ENCODE measurements at places on chromosomes 7 and 10.

DNA sequence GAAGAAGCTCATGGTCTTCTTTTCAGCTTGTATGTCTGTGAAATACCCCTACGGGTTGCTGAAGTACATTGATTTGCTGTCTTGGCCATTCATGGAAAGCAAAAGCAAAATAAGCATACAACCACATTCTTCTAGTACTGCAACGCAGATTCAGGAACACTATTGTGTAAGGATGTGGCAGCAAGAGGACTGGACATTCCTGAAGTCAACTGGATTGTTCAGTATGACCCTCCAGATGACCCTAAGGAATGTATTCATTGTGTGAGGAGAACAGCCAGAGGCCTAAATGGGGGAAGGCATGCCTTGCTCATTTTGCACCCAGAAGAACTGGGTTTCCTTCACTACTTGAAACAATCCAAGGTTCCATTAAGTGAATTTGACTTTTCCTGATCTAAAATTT is 133.4 kb upstream of the ANKRD1 start:
- DNase-seq, result peak; percentile 52

GRCh38 chr7:147492606-147493005 is 1098.0 kb upstream of the C7orf33 start:
- no peak for DNase-seq

GRCh38 chr10:96830511-96831199 is 1.4 kb upstream of the LCOR start:
- DNase-seq, result peak; percentile 92

GRCh38 chr7:132915647-132916046 is 166.2 kb downstream of the CHCHD3 start:
- no peak for DNase-seq

DNA sequence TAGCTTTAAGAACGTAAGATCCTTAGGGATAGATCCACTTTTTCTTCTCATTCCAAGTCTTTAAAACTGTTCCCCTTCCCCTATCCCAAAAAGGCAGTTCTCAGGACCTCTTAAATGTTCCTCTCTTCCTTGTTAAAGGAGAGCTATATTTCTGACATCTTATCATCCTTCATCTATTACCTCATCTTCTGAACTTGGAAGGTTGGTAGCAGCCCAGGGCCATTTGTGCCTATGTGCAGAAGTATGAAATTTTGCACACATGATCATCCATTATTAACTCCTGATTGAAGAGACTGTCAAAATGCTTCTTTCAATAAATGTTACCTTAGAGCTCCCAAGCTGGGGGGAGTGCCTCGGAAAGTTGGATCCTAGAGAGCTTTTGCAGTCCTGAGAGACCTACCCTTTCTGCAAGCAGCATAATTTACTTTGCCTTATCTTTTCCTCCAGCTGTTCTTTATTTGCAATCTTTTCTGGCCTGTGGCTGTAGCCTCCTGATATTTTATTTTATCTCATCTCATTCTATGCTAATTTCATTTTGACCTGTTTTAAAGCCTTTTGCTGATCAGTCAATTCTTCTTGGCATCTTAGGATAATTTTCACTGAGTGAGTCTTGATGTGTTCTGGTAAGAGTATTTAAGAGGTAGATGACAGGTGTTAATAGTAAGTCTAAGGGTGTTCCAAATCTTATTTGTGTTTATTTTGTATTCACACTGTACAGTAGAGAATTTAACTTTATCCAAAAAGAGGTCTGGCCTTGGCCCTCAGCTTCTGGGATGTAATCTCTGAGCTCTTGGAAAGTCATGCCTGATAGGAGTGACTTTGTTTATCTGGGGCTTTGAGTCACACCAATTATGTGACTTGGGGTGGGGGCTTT is 135.0 kb upstream of the PDLIM1 start:
- no peak for DNase-seq

DNA sequence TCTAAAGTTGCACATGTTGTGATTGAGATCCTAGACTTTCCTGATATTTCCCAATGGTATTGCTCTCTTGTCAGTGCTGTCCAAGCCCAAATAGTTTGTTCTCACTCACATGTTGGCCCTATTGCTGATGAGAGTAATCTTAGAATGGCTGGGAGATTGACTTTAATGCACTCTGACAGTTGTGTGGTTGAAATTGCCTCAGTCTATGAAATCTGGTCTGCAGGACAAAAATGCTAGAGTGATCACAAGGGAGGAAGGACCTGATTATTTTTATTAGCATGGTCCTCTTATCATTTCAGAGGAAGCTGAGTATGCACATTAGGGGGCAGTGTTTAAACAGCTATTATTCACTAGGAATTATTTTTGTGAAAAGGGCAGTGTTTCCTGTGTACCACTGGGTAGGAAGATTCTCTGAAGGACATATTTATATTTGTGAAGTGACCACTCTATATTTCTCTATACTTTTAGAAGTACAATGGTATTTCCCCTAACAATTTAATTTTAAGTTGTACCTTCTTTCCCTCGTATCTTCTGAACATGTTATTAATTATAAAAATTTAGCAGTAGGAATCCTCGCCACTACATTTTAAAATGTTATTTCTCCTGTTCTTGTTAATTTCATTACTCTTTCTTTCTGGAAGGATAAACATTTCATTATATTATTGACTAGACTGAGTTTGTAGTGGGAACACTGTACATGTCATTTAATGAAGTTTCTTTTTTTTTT is 64.4 kb downstream of the SUGCT start:
- DNase-seq, result no peak

DNA sequence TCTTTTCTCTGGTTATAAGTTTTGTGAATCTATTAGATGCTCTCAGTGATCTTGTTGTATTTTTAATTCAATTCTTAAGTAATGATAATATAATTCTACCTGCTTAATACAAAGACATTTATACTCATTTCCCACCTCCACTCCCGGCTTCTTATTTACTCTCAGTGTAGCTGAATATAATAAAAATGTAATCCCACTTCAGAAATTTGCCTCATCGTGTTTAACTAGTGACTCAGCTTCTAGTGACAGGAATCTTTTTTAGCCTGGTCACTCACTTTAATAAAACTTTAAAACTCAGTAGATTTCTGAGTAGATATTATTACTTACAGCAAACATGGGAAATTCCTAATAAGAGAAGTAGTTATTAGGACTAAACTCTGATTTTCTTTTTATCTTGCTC is 1506.2 kb upstream of the LRRTM3 start:
- no peak for DNase-seq

- no peak for DNase-seq
Observed at GRCh38 chr7:129828989-129829736, 123.6 kb downstream of the UBE2H start.

GRCh38 chr7:81949306-81949705 is 179.5 kb upstream of the HGF start:
- no peak for DNase-seq

DNA sequence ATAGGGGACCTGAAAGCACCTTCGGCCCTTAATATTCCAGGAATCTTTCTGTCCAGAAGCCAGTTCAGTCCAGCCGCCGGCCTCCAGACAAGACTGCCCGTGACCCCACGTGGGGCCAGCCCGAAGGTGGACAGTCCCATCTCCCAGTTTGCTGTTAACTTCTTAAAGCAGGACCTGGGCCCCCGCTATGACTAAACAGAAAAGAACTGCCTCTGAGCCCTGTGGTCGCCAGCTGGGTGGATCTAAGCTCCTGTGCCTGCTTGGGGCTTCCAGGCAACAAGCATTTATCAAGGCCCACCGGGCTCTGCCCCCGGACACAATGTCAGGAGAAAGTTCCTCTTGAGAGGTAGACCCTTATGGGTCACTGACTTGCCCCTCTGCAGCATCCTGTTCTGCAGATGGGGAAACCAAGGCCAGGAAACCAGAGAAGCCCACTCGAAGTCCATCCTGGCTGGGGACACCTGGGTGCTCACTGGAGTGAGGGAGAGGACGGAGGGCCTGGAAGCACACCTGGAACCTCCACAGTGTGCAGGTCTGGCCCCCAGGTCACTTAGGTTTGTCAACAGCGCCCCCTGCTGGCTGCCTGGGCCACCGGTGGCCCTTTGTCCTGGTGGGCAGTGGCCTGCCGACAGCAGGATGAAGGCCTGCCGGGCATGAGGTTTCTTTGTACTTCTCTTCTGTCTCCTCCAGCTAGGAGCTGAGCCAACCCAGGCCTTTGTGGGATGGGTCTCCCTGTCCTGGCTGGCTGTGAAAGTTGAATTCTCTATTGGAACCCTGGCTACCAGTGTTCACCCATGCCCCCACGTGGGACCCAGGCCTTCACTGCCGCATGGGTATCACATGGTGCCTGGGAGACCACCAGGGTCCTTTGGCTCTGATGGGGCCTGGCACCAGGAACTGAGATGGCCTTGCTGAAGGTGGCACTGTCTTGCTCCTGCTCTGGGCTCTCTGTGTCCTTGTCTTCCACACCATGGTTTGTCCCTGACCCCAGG is 128.0 kb downstream of the ZMIZ1 start:
- peak; percentile 82 for DNase-seq

DNA sequence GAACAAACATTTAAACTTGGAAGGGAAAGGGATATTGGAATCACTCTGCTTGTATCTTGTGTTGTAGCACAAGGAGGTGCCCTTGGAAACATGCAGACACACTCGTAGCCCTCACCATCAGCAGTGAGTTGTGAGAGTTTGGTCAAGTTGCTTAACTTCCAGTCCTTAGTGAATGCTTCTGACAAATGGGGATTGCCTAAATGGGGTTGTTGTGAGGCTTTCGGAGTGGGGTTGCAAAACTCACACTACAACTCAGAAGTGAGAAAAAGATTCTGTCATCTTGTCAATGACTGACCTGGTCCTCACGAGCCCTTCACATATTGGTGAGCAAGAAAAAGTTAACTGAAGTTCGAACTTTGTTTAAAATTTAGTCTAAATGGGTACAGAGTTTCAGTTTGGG is 29.0 kb upstream of the GSDME start:
- DNase-seq, result no peak

- DNase-seq, result no peak
Observed at GRCh38 chr7:32511791-32512190, 16.5 kb downstream of the AVL9 start.

GRCh38 chr10:97816609-97817008 is 33.0 kb upstream of the GOLGA7B start:
- no peak for DNase-seq

GRCh38 chr10:5419466-5420094 is 7.2 kb downstream of the NET1 start:
- DNase-seq, result no peak

GRCh38 chr10:6247041-6247712 is 44.4 kb downstream of the PFKFB3 start:
- DNase-seq, result no peak

DNA sequence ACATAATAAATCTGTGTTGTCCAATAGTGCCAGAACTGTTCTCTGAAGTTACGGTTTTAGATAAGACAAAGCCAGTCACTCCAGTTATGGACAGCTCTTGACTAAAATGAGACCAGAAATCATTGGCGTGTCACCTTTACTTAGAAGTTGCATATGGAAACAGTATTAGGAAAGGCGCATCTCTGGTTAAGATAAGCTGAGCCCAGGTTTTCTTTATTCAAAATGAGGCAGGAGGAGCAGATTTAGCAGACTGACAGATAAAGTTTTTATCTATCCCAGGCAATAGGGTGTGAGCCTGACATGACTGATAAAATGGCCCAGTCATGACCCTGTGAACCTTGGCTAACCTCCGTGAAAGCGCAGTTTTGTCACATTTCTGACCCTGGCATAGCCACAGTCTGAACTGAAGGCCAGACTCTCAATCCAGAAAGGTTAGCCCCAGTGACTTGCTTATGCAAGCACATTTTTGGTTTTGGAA is 4.2 kb downstream of the CYP26A1 start:
- no peak for DNase-seq

DNA sequence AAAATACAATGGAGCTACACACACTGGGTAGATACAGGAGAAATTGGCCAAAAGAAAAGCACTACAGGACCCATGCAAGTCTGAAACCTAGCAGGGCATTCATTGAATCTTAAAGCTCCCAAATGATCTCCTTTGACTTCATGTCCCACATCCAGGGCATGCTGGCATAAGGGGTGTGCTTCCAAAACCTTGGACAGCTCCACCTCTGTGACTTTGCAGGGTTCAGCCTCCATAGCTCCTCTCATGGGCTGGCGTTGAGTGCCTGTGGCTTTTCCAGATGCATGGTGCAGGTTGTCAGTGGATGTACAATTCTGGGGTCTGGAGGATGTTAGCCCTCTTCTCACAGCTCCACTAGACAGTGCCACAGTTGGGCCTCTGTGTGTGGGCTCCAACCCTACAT is 626.3 kb upstream of the POT1 start:
- DNase-seq, result no peak

GRCh38 chr7:116353647-116354046 is 143.3 kb downstream of the TES start:
- no peak for DNase-seq

- no peak for DNase-seq
Observed at GRCh38 chr7:12764458-12764891, 77.0 kb downstream of the ARL4A start.

GRCh38 chr10:20903635-20904390 is 6.7 kb upstream of the NEBL start:
- DNase-seq, result no peak

GRCh38 chr10:114408112-114408967 is 4.0 kb upstream of the AFAP1L2 start:
- no peak for DNase-seq

DNA sequence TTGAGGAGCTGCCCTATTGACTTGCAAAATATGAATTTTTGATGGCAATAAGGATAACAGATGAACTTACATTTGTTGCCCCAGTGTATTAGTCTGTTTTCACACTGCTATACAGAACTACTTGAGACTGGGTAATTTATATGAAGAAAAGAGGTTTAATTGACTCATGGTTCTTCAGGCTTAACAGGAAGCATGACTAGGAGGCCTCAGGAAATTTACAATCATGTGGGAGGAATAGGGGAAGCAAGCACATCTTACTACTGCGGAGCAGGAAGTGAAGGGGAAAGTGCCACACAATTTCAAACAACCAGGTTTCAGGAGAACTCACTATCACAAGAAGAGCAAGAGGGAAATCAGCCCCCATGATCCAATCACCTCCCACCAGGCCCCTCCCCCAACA is 57.9 kb downstream of the ZNF22 start:
- DNase-seq, result no peak

DNA sequence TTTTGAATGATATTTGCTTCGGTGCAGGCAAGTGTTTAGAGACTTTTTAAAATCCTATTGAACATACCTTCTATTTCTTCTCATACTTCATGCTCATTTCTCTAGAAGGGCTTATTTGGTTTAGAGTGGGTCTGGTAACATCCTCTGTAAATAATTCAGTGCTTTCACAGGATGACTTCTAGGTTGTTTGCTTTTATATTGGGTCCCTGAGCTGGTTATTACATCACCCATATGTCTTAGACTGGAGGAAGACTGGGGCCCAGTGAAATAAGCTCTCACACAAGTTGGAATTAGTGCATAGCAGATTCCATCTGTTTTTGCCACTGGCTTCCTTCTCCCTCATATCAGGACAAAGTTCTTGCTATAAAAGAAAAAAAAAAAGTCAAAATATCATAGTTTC is 6.5 kb downstream of the SUPV3L1 start:
- no peak for DNase-seq

GRCh38 chr10:95613330-95613729 is 43.2 kb downstream of the ALDH18A1 start:
- no peak for DNase-seq

- no peak for DNase-seq
Observed at GRCh38 chr10:568848-569247, 120.6 kb downstream of the DIP2C start.

All from T47D (cell line).